ENCODE measurements at places on chromosomes 2 and 18.

DNA sequence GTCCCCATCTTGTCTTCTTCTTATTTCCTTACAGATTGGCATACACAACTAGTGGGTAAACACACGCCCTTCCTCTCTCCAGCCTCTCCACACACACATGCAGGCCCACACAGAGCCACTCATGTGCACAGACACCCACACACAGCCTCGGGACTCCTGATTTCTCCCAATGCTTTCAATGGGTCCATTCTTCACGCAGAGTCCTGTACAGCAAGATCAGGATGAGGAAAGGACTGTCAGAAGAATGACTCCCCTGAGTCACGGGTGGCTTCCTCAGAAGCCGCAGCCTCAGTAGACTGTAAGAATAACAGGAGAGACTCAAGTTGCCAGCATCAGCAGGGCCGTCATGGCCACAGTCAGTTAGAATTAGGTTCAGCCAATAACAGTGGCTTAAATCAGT lies 109.1 kb upstream of the GLI2 start:
- no peak for DNase-seq

- DNase-seq = no peak
Measured at GRCh38 chr2:209209943-209210342, 213.9 kb upstream of the MAP2 start.

GRCh38 chr2:221431477-221431876 lies 140.6 kb downstream of the EPHA4 start:
- DNase-seq = no peak

DNA sequence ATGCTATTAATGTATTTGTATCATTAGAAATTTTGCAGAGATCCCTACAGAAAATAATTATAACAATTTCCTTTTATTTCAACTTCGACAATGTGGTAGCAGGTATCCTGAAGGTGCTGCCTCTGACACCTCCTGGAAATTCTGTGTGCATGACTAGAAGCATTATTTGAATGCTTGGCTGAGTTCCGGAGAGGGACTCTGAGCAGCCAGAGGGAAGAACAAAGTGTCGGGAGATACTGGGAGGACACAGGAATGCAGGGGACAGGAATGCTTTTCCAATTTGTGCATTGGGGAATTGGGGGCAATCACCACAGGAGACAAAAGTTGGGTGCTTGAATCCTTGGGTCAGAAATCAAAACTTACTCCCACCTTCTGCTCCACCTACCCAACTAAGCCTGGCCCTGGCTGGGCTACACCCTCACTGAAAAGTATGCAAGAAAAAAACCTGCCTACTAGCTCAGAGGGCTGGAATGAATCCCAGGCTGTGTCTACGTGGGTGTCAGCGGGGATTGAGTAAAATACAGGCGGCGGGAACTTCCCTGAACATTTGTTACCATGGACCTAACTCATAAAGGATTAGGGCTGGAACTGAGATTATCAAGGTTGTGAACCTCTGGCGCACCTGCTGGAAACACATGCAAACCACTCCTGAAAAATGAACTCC lies 299.3 kb downstream of the SOX11 start:
- DNase-seq = no peak

- DNase-seq = no peak
Measured at GRCh38 chr18:75170022-75170789, 38.7 kb downstream of the PTGR3 start.

DNA sequence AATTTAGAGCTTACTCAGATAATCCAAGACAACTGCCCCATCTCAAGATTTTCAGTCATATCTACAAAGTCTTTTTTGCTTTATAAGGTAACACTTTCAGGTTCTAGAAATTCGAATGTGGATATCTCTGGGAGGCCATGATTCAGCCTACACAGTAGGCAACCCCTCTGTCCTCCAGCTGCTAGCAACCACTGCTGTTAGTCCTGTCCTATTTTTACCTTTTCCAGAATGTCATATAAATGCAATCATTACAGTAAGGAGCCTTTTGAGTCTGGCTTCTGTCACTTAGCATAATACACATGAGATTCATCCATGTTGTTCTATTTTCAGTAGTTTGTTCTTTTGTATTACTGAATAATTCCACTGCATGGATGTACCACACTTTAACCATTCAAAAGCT lies 28.5 kb upstream of the MARCHF7 start:
- DNase-seq = no peak

DNA sequence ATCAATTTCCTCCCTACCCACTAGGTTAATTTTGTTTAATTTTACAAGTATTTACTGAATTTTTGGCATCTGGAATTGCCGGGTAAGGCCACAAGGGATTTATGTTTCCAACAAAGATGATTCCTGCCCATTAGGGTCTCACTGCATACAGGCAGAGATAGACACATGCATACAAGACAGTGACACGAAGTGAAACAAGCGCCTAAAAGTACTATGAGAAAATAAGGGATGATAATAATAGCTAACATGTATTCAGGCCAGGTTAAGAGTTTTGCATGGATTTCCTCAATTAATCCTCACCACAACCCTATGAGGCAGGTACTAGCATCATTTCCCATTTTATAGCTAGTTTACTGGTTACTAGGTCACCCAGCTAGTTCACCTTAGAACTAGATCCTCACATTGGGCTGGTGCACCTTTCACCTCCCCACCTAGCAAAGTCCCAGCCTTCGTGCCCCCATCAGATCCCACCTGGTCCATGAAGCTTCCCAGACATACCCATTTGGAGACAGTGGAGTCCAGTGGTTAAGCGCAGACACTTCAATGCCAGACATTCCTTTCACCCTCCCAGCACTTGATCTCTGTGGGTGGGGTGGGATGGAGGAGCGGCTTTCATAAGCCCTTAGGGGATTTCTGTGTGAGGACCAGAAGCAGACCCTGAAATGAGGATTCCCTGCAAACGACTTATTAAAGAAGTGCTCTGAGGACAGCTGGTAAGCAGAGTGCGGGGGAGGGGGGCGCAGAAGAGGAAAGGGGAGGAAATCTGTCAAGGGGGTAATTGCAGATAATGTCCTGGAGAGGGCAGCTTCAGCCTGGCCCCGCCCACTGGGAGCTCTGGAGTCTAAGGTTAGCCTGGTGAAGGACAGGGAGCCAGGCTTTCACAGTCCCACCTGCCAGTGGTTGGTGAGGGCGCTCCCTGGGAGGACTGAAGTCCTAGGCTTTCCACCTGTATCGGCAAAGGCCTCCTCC lies 5.8 kb upstream of the DGUOK start:
- no peak for DNase-seq

DNA sequence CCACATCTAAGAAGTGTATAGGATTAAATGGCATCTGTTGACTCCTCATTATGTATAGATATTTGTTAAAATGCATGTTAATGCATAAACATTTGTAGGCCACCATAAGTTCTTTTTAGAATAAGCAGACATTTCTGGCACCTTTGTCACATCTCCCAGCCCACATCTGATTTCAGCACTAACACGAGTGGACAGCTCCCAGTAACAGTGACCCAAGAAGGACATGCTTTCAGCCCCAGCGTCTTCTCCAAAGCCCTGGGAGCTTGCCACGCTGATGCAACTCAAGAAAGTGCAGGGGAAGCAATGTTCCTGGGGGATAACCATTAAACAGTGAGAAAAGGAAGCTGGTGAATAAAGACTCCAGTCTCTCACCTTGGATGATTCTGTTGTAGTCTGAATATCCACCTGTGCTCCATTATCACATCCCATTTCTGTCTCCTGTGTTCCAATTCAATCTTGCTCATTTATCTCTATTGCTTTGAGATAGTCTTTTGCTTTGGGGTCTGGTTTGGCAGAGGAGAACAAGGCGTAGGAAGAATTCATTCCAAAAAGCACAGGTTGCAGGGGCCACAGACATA lies 182.6 kb upstream of the THSD7B start:
- no peak for DNase-seq

GRCh38 chr2:219186754-219187456 lies 8.8 kb downstream of the RETREG2 start:
- no peak for DNase-seq

GRCh38 chr18:33210575-33211189 lies 229.8 kb downstream of the CCDC178 start:
- DNase-seq = no peak

- DNase-seq = no peak
Measured at GRCh38 chr2:170039401-170040172, 138.4 kb upstream of the MYO3B start.

- DNase-seq = peak; percentile 39
Measured at GRCh38 chr2:218870984-218871344, 9.7 kb upstream of the WNT10A start.

All from CD14-positive monocyte (primary cell).